ENCODE measurements at places on chromosomes 2 and 18. TPM values are rescaled to one million over a fixed set of nuclear protein-coding genes. Genes with fewer than 3 reads are reported as not detected.

FKBP1B gene
- total RNA-seq, result 13.2 TPM

PLGLB1 gene
- 3.3 TPM for total RNA-seq

DYSF gene
- 37.7 TPM for total RNA-seq

POMC gene
- total RNA-seq, result 3.3 TPM

MPP4 gene
- total RNA-seq, result 0.17 TPM

MYO5B gene
- 31.6 TPM for total RNA-seq

IL36B gene
- total RNA-seq, result not detected

- no peak for DNase-seq
These were observed 374.0 kb downstream of the NCKAP5 start for GRCh38 chr2:133194362-133194655.

GRCh38 chr18:56173542-56174220 is 464.7 kb downstream of the TXNL1 start:
- no peak for DNase-seq

DNA sequence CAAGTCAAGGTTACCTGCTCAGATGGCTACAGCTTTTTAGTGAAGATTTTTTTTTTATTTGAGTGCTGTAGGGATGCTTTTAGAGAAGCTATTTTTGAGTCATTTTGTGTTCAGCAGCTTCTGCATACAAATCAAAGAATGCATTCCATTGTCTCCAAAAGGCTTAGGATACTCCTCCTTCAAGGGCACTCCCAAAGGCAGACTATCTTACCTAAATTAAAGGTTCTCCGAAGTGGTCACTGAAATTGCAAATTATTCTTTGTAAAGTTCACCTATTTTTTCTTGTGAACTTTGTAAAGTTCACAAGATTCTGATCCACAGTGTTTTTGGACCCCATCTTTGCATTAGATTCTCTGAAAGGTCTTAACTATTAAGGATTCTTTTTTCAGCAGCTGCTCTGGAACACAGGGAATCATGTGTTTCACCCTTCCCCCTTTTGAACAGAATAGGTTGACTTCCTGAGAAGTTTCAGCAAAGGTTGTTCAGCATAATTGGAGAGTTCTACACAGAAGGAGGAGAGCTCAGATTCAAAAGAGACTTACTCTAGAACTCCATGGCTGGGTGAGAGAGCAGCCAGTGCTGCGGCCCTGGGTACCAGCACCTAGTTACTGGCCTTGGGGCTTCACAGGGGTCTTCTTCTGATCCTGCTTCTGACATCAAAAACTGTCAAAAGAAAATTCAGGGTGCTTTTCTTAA is 14.5 kb downstream of the CLIP4 start:
- DNase-seq, result peak; percentile 48

DNA sequence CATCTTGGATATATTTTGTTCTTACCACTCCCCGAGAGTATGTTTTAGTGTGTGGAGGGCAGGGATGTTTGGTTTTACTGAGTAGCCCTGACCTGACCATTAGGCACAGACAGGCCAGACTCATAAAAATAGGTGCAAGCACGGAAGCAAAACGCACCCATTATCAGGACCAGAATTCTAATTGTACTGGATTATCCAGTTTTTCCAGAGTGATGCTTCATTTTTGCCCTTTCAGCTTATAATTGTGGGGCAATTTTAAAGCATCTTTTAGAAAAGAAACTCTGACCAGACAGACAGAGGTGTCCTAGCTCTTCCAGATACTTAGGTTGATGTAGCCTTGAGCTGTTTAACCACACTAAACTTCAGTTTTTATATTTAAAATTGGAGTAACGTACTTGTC is 4.4 kb downstream of the NCOA1 start:
- no peak for DNase-seq

- no peak for DNase-seq
These were observed 4.7 kb upstream of the KCNF1 start for GRCh38 chr2:10906926-10907625.

DNA sequence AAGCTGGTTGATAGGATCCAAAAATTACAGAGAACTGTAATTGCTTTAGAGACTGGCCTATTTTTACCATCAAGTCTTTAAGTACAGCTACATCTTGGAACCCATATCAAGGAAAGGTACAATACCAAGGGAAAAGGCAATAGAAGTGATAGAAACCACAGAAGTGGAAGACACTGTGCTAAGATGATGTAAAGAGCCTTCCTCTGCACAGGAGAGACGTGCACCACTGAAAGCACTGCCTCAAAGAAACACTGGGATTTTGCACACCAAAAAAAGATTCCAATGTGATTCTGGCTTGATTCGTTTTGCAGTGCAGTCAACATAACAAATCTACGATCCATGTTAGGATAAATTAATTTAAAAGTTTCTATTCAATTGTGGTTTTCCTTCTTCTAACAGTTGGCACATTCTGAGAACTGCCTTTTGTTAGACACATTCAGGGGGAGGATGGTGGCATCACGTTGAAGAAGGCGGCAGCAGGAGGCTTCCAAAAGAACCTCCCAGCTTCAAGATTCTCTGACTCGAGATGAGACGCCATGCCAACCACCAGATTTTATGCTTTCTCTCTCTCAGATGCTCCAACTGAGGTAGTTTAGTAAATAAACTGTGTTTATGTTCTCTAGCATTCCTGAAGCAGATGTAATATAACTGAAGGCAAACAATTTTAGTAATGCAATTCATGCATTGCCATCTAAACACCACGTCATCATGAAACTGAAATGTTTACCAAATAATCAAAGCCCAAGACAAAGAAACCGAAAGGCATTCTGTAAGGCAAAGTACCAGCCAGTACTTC is 102.9 kb downstream of the BCL2 start:
- DNase-seq, result no peak

DNA sequence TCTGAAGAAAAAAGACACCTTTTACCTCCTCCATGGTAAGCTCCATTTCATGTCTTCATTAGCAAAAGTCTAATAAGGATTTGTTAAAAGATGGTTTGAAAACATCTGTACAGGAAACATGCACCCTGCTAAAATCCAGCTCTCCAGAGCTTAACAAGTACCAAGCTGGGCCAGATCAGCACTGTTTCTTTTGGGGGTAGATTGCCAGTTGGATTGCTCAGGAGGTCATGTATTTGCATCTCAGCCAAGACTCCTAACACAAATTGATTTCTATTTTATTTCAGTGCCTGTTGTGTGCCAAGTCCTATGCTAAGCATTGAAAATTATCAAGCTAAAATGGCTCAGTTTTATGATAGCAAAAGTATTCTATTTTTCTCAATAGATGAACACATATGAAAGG is 3.4 kb upstream of the TMEM182 start:
- DNase-seq, result no peak

- no peak for DNase-seq
These were observed 97.2 kb downstream of the RAB3GAP1 start for GRCh38 chr2:135149251-135149650.

DNA sequence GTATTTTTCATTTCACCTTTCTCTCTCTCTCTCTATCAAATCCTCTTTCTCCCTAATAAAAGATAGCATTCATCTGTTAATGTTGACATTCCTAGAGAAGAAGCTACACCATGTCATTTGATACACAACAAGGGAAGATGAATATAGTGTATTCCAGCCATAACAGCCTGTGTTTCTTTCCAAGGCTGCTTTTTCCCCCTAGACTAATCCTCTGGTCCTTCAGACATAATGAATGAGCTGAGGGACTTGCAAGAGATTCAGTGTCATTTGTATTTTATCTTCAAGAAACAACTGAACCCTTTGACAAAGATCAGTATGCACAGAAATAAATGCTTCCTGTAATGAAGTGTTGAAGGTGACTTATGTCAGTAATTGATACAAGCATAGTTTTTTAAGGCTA is 284.0 kb upstream of the NXPH2 start:
- no peak for DNase-seq

- no peak for DNase-seq
These were observed 245.0 kb upstream of the MGAT5 start for GRCh38 chr2:134008837-134009236.

GRCh38 chr2:170525566-170525900 is 189.6 kb upstream of the SP5 start:
- DNase-seq, result peak; percentile 63

GRCh38 chr2:46337208-46337994 is 40.2 kb downstream of the EPAS1 start:
- DNase-seq, result no peak

- no peak for DNase-seq
These were observed 8.0 kb upstream of the SCN1A start for GRCh38 chr2:166135849-166136258.

GRCh38 chr2:78721355-78722033 is 304.0 kb upstream of the REG3G start:
- DNase-seq, result no peak

GRCh38 chr18:64203295-64203694 is 54.4 kb upstream of the LINC00305 start:
- DNase-seq, result no peak

DNA sequence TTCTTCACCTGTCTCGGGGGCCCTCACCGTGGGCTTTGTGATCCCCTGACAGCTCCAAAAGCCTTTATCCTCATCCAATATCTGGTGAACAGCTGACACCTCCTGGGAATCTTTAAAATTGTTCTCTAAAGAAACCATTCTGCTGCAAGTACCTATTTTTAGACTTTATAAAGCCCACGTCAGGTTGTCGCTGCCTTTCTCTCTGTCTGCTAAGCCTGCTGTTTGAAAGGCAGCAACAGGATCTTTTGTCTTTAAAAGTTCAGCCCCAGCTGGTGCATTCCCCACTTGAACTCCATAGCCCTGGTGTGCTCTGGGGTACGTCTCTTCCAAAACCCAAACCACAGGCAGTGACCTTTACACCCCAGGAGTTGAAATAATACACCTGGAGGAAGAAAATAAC is 145.0 kb downstream of the NEDD4L start:
- DNase-seq, result no peak

DNA sequence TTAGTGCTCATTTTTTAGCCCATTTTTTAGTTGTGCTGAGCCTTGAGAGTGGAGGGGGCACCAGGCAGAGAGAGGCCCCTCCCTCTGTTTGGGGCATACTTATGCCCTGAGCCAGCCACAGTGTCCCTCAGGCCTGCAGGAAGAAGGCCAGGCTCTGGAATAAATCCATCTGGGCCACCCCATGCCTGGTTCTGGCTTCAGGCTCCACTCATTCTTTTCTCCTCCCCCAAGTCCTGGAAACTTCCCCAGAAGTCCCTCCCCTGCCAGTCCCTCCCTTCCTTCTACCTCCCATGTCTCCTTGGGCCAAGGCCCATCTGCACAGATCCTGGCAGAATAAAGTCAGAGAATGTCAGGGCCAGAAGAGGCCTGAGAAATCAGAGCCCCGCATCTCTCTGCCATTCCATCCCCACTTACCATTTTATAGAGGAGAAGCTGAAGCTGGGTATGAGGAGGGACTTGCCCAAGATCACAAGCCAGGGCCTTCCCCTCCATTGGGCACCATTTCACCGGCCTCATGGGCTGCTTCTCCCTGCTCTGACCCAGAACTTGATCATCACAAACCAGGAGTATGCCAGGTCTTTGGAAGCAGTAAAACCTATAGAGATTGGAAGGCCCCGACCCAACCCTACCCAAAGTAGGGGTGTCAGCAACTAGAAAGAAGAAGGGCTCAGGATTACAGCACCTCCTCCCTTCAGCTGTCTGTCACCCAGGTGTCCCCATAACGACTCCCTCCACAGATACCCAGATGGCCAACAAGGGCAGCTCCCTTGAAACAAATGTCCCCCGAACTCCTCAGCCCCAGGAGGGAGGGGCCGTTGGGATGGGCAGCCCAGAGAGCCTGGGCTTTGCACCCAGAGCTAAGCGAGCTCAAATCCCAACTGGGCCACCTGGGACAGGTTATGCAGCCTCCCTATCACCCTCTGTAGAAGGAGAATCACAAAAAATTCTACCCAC is 108.4 kb downstream of the POLR1A start:
- no peak for DNase-seq

DNA sequence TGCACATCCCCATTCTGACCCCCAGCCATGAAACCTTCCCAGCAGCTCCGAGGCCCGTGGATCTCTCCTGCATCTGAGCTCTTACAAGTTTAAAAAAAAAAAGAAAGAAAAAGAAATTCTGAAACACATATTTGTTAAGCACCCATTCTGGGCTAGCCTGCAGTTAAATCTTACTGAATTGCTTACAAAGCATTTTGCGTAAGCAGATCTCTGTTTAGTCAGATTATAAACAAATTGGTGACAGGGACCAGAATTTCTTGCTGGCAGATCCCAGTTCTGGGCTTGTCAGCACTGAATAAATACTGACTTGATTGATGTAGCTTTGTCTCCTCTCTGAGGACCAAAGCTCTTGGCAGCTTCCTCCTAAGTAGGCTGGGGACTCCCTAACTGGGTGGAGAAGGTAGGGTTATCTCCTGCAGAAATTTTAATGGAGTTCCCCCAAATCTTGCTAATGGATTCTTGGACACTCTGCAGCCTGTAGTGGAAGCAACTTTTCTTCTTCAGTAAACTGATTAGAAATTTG is 160.9 kb downstream of the MIB1 start:
- DNase-seq, result no peak

Data from upper lobe of right lung (tissue), 1 donor.